ENCODE measurements at places on chromosomes 2 and 18.

DNA sequence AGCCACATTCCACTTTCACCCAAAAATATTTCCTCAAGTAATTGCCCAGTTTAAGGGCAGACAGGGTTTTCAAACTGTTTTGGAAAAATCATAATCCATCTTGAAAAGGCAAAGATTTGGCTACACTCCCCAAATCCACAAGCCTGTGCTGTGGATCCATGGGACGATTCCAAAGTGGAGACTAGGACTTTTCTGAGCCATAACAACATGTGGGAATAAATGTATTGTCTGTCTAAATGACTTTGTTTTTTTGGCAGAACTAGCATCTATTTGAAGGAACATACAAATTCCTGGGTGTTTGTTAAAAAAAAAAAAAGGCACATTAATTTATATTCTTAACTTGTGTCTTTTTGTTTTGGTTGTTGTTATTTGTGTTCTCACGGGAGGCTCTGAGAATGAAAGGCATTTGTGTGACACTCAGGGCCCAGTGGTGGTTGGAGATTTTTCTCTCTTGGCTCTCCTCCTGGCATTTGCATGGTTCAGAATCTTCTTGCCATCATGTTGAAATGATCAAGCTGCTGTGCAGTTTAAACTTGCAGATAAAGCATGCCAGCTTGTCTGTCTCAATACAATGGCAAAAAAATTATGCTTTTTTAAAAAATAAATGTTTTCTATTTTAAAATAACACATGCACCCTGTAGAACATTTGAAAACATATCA, 277.4 kb downstream of the EN1 start:
- DNase-seq, result no peak

- no peak for DNase-seq
Observed at GRCh38 chr2:128466376-128466775, 147.7 kb upstream of the HS6ST1 start.

DNA sequence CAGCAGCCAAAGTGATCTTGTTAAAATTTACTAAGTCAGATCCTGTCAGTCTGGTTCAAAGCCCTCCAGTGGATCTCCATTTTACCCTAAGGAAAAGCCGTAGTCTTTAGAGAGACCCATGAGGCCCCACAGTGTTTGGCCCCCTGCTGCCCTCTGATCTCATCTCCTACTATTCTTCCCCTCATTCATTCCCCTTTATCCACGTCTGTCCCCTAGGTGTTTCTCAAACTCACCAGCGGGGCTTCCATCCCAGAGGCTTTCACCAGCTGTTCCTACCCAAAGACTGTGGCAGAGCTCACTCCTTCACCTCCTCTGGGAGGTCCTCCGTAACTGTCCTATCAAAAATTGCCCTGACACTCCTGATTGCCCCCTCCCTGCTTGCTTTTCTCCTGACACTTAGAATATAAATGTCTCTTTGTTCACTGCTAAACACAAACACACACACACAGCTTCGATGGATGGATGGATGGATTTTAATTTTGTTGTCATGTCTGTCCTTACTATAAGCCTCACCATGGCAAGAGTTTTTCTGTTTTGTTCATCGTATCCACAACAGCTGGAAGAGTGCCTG, 26.1 kb downstream of the LIMS1 start:
- DNase-seq, result no peak

GRCh38 chr2:26816893-26817292, 31.0 kb downstream of the CENPA start:
- no peak for DNase-seq

- DNase-seq, result no peak
Observed at GRCh38 chr2:142834021-142834420, 43.4 kb upstream of the KYNU start.

Measured in stimulated activated CD4-positive, alpha-beta T cell treated with anti-CD3 and anti-CD28 coated beads, Interleukin-15, amount 100 ng/mL, for 48 hours (primary cell).